ENCODE measurements at places on chromosomes 12 and 14.
A peak's percentile ranks its signal among the peaks of the same experiment; 100 is the strongest.

- DNase-seq = no peak
Observed at GRCh38 chr12:123659996-123660727, 10.8 kb upstream of the TCTN2 start.

- no peak for DNase-seq
Observed at GRCh38 chr12:123037791-123038190, 57.3 kb downstream of the ARL6IP4 start.

GRCh38 chr14:86796221-86797074 is 1196.5 kb downstream of the GALC start:
- DNase-seq = peak; percentile 59

DNA sequence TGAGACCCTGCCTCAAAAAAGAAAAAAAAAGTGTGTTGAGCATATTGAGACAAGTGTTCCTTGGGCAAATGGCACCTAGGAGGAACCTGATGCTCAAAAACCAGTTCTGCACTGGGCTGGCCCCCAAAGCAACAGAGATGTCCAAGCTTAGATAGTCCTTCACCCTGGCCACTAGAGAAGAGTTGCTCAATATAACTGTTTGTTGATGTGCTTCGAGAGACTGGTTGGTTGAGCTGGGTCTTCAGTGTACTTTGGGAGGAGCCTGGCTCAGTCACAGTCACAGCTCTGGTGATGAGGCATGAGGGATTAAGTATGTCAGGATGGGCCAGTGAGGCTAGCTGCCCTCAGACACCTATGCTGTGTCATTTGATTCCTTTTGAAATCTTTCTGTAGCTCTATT is 38.0 kb downstream of the SLC2A14 start:
- DNase-seq = peak; percentile 5

DNA sequence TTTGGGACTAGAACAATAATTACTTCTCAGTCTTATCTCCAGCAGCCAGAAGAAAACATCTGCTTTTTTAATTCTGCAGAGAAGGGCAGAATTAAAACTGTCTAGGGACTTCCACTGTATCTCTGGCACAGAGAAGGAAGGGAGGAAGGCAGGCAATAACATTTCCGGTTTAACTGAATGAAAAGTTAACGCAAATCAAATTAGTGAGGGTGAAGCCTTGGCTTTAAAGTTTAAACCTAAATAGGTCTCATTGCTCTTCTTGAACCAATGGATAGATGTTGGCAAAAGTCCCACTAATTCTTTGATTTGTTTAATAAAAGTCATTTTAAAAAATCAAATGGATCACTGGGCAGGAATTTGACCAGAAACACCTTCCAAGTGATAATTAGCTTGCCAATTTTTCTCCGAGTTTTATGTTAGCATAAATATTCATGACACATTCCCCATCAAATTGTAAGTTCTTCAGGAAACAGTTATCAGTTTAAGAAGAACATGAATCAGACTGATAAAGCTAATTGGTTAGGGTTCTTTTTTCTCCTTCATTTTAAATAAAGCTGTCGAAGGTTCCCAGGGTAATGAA is 181.9 kb downstream of the SLC15A5 start:
- no peak for DNase-seq

- no peak for DNase-seq
Observed at GRCh38 chr14:19838433-19838832, 34.9 kb downstream of the OR4N2 start.

- DNase-seq = peak; percentile 50
Observed at GRCh38 chr12:66352197-66352596, 49.9 kb downstream of the HELB start.

GRCh38 chr14:70696026-70696425 is 54.3 kb downstream of the TTC9 start:
- no peak for DNase-seq

DNA sequence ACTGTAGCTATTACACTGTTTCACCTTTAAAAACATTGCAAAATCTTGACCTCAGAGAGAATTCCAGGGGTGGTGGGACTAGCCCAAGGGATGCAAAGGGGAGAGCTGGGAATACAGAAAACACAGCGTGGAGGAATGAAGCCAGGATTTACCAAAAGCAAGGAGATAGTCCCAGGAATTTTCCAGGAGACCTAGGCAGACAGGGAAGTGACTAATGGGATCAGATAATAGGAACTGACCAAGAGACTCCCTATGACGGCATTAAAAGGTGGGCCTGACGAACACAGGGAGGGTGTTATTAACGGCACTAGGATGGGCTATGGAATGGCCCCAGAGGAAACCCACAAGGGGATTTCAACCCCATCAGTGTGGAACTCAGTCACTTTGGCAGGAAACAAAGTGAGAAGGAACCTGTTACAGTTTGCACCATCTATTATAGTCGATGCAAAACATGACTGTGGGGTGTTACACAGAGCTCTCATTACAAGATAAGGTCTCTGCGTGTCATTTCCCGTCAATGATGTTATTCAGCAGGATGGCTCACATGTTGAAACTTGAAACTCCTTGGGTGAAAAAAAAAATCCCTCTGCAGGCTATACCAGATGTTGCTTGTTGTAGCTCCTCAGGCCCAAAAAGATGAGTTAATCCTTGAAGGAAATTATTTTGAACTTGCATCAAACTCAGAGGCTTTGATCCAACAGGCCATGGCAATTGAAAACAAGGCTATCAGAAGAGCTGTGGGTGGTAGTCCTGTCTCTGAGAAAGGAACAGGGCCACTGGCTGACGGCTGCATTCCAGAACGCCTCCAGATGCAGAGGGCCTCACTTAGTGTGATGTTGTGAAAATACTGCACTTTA is 58.7 kb downstream of the DRAM1 start:
- no peak for DNase-seq

- no peak for DNase-seq
Observed at GRCh38 chr12:67370979-67371378, 101.8 kb downstream of the CAND1 start.

- no peak for DNase-seq
Observed at GRCh38 chr14:56150645-56151345, 32.6 kb downstream of the PELI2 start.

DNA sequence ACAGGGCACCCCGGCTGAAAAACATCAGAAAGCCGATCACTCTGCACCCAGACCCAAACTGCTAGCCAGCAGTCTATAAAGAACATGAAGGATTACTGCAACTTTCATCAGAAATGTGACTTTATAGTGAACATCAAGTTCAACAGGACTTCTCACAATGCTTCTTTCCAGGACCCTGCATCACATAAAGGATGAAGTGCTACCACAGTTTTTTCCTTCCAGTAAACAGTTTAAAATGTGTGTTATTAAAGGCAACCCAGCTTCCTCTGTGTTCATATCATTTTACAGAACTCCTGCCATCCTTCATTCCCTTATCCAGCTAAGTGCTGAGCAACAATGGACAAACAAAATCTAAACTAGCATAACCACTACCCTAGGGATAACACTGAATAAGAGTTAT is 280.3 kb upstream of the DIO2 start:
- DNase-seq = no peak

GRCh38 chr12:70966996-70967790 is 46.7 kb upstream of the PTPRR start:
- DNase-seq = no peak

DNA sequence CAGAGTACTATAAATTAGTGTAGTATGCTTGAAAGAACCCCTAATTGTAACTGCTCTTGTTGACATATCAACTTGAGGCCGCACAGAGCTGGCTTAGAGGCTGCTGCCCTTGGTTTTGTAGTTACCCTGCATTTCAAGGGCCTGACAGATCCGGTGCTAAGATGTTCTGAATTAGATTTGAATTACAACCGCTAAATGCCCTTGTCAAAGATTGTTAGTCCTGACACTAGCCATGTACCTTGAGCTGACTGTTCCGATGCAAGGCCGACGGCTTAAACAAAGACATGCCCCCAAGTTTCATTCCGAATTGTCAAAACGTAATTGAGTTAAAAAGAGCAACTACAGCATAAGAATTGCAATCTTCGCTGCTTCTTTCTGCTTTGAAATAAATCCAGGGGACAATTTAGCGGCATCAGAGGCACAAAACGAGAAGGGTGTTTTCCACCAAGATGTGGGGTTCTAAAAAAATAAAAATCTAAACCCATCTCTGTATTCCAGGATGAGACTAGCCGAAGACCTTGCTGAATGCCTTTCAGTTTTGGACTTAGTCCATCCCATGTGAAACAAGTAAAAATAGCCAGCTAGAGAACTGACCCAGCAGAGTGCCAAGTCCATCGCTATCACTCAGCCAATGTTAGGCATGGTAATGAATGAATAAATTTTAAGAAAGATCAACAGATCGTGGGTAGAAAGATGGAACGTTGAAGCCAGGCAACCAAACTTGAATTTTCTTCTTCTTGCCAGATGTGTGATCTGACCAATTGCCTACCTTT is 148.7 kb downstream of the DICER1 start:
- no peak for DNase-seq

GRCh38 chr14:22449600-22449905 is 139.5 kb downstream of the DAD1 start:
- DNase-seq = no peak

DNA sequence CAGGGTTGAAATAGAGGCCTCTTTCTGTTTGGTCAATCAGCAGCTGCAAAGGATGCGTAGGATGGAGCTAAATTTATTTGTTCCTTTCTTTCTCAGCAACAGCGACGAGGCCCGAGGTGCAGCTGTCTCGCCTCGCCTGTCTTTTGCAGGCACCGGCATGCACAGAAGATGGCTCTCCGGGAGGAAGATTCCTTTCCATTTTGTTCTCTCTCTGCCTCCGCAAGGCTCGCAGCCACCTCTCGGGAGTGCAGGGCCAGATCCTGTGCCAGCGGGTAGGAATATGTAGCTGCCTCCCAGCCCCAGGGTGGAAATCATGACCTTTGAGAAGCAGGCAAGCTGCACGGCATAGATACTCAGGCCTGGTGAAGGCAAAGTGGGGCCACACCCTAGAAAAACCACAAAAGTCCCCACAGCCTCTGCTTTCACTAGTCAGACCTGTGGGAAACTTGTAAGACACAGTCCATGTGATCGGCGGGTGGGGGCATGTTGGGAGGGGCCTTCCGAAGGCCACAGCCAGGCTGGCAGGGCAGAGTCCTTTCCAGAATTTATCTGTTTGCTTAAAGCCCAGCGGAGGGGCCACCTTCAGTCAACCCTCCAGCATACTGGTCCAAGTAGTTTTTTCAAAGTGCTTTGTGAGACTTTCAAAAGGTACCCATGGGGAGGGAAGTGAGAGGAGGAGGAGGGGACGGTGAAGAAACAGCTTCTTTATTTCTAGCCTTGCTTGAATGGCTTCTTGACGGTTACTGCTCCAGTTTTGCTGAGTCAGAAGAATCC is at the start of gene MAP1LC3B2:
Gene MAP1LC3B2, plus strand, starts transcription at position 220 of the 774 bp plus-strand sequence. CDS start 16,562 bp downstream, outside the sequence.
- DNase-seq = peak; percentile 99

GRCh38 chr14:52874389-52874788 is 76.5 kb downstream of the FERMT2 start:
- no peak for DNase-seq

- DNase-seq = no peak
Observed at GRCh38 chr12:39032034-39032433, 126.6 kb upstream of the CPNE8 start.

DNA sequence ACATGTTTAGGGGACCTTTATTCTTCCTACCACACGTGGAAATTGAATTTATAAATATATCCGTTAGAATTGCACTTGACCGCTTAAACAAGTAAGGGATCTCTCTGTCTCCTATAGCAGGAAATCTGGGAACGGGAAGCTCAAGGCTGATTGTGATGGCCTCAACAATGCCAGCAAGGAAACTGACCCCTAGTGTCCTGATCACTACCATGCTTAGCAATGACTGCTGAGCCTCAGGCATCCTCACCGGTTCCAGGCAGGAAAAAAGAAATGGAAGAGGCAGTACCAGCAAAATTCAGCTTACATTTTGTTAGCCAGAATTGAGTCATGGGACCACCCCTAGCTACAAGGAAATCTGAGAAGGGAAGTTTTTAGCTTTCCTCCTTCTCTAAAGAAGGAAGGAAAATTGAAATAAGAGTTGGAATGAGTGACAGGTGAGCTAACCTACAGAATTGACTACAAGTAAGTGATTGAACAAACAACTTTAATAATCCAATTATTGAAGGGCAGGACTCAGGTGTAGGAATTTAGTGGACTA is 43.9 kb upstream of the AMN1 start:
- DNase-seq = no peak

GRCh38 chr12:95397571-95397970 is 76.4 kb upstream of the METAP2 start:
- no peak for DNase-seq

GRCh38 chr12:58670623-58671022 is 249.7 kb downstream of the LRIG3 start:
- DNase-seq = no peak

GRCh38 chr12:5945071-5946008 is at the start of gene ANO2:
Gene ANO2, minus strand, starts transcription at chr12:5945259. Its CDS starts 42 bp downstream, at chr12:5945217.
- DNase-seq = no peak

Measured in MV-4-11 (cell line).